Globus pallidus (tissue), 1 donor: ENCODE measurements at places on chromosomes 11 and 22.
A peak's percentile ranks its signal among the peaks of the same experiment; 100 is the strongest.

GRCh38 chr11:86091566-86091965, 22.7 kb upstream of the PICALM start:
- peak; percentile 24 for DNase-seq

DNA sequence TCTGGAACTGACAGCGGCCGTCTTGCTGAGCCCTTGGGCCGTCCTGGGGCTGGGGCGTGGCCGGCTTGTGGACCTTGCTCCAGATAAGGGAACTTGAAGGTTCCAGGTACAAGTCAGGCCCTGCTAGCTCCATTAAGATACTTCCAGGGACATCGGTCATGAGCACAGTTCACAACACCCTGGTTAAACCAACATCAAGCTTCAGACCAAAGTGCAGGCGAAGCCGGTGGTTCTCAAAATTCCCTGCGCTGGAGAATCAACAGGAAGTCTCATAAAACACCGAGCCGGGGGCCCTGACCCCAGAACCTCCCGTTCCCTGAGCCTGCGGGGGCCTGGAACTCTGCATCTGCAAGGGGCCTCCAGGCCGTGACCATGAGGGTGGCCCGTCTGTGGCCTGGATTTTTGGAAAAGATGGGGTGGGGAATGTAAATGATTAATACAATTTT, 1043.8 kb downstream of the BRD1 start:
- DNase-seq = no peak

- DNase-seq = no peak
Observed at GRCh38 chr22:45529105-45529504, 26.4 kb downstream of the FBLN1 start.

DNA sequence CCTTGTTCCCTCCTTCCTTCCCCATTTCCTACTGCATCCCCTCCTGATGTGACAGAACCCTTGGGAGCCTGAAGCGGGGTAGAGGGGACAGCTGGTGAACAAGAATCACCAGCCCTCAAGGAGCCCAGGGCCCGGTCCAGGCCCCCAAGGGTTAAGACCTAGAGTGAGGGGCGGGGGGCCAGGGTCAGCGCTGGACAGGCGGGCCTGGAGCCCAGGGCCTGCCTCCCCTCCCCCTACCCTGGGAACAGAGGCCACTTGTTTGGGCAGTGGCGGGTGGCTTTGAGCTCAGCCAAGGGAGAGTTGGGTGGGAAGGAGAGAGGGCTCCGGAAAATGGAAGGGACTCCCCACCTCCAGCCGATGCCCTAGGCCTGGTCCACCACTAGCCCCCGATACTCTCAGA, 2.1 kb downstream of the ARAP1 start:
- DNase-seq = peak; percentile 88

DNA sequence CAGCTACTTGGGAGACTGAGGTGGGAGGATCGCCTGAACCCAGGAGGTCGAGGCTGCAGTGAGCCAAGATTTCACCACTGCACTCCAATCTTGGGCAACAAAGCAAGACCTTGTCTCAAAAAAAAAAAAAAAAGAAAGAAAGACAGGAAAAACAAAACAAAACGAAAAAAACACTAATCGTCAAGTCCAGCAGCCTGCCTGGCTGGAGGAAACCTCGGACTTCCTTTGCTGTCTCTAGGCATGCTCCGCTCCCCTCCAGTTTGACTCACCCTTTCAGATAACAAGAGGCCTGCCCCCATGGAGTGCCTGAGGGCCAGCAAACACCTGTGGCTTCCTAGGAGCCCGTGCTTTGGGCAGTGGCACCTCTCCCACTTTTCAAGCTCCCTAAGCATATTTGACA, 28.8 kb upstream of the CHKA start:
- DNase-seq = no peak

DNA sequence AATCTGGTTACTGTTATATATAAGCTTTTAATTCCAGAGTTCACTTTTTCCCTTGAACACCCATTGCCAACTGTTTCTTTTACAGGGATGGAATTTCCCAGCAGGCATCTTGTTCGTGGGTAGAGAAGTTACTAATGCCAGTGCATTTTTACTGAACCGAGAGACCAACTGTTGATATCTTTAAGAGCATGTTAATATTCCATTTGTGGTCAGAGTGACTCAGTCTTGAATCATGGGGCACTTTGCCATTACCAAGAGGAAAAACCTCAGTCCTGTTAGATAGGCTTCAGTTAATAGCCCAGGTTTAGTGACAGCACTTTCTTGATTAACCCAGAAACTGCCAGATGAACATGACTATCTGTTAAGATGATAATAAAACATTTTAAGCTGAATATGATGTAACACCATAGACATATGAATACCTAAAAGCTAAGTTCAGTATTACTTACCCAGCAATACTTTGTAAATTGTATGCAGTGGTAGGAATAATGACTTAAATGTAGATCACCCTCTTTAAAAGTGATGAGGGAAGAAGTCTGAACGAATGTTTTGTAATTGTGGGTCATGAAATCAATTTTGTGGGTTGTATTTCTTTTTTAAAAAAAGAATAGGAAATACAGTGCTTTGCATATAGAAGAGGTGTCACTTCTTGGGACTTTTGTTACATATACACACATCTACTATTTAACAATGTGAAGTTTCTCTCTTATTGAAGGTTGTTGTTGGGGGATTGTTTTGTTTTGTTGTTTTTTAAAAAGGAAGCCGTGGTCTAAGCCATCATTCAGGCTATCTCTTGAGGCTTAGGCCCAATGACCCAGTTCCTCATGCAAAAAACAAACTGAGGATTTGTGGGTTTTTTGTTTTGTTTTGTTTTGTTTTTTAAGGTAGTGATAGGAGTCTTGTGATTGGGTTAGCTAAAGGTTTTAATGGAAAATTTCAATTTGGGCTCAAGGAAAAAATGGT, 79.2 kb upstream of the GRIK4 start:
- no peak for DNase-seq

DNA sequence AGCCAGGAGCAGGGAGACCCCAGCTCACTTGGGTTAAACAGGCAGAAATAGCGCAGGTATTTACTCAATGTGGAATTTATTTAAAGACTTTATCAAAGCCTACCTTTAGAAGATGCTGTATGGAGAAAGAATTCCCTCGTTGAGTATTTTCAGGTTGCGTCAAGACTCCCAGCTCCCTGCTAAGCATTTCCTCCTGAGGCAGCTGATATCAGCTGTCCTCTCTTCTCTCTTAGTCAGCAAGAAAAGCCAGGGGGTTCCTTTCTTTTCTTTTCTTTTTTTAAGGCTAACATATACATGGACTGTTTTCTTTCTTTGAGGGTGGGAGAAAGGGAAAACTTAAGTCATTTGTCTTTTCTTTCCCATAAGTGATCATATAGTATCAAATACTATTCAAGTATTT, 125.8 kb upstream of the POU2AF2 start:
- no peak for DNase-seq

- DNase-seq = no peak
Observed at GRCh38 chr11:35250621-35251020, 111.7 kb downstream of the CD44 start.

- DNase-seq = no peak
Observed at GRCh38 chr11:629237-629583, 2.2 kb upstream of the SCT start.

- DNase-seq = no peak
Observed at GRCh38 chr11:84775503-84775902, 851.6 kb downstream of the DLG2 start.

DNA sequence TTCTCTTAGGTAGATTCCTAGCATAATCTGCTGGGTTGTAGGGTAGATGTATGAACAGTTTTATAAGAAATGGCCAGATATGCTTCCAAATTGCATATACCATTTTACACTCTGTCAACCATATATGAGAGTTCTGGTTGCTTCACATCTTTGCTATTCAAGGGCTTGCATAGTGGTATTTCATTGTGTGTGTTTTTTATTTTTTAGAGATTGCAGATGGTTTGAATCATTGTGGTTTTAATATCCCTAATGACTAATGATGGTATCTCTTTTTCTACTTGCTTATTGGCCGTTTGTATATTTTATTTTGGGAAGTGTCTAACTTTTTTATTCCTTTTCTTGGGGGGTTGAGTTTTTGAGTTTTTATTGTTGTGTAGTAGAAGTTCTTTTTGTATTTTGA, 26.9 kb downstream of the RNF214 start:
- no peak for DNase-seq

- DNase-seq = no peak
Observed at GRCh38 chr22:42562279-42562678, 8.5 kb downstream of the SERHL2 start.

DNA sequence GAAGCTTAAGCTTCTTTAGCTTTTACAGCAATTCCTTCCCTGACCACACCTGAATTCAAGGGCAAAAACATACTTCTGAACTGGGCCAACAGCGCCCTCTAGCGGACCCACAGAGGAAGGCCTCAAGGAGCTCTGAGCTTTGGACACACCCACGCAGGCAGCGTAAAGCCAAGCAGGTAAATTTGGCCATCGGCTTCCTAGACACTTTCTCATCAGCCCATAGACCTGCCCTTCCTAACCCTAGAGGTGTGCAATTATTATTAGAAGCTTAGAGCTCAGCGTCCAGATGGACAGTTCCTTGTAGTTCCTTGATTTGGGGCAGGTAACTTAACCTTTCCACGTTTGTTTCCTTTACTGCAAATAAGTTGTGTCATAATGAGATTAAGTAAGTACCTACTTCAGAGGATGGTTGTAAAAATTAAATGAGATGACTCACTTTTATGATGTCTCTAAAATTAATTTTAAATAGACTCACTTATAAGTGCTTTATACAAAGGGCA, 25.7 kb upstream of the HMGXB4 start:
- peak; percentile 6 for DNase-seq

DNA sequence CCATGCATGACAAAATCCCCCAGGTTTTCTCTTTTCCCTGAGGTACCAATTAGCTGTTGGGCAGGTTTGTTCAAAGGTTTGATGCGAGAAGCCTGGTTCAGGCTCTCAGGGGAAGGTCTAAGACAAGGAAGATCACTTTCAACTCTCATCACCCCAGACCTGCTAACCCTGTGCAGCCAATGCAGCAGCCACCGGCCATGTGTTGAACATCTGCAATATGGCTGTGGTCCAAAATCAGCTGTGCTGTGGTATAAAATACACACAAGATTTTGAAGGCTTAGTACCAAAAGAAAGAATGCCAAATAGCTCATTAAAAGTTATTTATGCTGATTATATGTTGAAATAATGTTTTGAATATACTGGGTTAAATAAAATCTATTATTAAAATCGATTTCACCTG, 58.5 kb downstream of the SMCO4 start:
- no peak for DNase-seq

GRCh38 chr11:33980897-33981296, 70.6 kb upstream of the CAPRIN1 start:
- DNase-seq = no peak

DNA sequence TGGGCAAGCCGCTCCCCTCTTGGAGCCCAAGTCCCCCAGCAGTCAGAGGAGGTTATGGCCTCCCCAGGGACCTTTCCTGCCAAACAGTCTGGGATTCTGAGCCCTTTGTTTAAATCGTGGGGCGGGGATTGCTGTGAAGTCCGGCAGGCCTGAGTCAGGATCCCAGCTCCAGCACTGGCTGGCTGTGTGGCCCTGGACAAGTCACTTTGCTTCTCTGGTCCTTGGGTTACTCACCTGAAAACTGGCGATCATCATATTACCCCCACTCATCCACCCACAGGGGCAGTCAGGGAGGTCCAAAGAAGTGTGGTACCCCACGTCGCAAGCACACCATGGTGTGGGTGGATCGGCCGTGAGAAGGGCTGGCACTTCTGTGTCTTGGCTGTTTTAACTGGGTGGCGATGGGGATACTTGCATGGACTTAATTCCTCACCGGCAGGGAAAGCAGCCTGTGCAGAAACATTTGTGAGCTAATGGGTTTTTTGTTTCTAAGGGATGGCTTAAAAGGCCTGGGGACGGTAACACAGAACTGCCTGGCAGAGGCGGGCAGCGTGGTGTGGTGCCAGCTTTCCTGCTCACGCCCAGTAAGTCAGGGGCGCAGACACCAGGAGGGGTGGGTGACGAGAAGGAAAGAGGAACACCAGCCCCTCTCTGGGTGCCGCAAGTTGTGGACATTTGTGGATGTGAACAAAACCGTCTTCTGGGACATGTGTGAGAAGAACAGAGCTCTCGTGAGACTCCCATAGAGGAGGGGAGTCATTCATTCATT, 31.6 kb upstream of the PRR5 start:
- no peak for DNase-seq

DNA sequence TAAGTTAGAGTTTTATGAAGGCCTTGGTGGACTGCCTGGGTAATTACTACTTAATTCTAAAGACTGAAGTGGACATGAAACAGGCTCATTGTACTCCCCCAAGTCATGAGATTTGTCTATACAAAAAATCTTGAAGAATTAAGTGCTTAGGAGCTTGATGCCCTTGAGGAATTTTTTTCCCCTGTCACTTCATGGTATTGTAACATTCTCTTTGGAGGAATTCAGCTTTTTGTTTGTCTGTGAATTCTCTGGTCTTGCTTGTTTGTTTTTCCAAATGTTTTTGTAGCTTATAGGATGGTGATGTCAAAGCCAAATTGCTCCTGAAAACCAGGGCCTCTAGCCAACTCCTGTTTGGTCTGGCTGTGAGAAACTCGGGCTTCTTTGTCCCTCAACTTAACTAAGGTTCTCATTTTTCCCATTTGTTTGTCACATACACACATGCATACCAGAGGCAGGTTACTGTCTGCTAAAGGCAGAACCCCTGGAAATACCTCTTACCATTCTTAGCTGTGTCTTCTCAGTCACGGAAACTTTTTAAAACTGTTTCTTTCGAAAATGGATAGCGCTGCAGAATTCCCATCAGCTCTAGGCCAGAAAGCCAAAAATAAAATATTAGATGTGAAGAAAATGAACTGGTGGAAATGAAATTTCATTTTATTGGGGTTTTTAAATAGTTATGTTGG, 66.9 kb downstream of the AMOTL1 start:
- no peak for DNase-seq

DNA sequence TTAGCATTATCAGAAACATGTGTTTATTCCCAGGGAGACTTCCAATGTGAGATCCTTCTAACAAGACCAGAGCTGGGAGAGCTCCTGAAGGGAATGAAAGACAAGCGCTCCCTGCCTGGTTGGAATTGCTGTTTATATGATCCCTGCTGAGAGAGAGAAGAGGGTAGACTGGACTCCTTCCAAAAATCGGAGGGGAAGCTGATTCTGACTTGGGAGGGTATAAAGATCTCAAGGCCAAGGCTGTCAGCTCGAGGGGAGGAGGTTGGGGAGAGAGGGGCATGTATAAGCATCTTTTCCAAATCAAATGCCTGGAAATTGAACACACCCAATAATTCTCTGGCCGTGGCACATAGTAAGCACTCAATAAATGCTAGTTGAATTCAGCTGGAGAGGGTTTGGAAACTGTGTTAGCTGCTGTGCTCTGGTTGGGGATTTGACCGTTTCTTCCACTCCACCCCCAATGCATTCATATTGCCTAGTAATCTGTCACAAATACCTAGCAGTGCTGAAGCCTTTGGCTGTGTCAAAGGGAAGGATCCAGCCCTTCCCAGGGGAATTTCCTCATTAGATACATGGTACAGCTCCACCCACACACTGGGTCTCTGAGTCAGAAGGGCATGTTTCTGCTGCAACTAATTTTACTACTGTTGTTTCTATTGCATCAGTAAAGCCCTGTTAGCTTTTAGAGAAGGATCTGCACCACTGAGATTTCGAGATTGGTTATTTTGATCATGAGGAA, 61.5 kb downstream of the CACNG2 start:
- DNase-seq = no peak
